ENCODE measurements at places on chromosomes 7 and 10.
A peak's percentile ranks its signal among the peaks of the same experiment; 100 is the strongest.

DNA sequence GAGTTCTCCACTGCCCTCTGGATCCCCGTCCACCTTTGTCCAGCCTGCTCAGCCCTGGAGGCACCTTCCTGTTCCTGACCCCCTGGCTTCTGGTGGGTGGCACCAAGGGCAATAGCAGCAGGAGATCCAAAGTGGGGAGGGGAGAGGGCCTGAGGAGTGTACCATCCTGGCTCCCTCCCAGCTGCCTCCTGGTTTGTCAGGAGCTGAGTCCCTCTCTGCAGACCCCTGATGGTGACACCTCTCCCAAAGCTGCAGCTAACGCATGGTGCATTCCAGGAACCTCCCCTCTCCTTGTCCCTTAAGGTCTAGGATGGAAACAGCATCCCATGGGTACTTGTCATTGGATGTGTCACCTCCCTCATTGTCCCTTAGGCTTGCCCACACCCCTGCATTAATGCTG lies 39.6 kb downstream of the VSTM4 start:
- DNase-seq = no peak

DNA sequence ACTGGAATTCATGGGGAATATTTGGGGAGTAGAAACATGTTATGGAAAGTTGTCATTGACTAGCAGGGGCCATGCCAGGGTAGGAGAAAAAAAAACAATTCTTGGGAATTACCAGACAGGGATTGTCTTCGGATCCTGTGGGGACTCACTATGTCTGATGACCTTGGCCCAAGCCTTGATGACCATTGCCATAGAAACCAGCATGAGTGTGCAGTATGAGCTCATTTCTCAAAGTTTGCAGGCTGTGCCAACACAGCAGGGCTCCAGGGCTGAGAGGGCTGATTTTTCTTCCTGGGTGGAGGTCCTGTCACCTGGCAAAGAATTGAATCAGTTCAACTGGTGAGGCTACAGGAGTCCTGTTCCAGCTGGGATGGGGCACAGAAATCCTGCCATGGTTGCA lies 198.3 kb downstream of the ADRA2A start:
- DNase-seq = no peak

- DNase-seq = no peak
Measured at GRCh38 chr10:16408379-16408778, 28.4 kb upstream of the PTER start.

- no peak for DNase-seq
Measured at GRCh38 chr7:155312633-155313032, 15.0 kb downstream of the INSIG1 start.

DNA sequence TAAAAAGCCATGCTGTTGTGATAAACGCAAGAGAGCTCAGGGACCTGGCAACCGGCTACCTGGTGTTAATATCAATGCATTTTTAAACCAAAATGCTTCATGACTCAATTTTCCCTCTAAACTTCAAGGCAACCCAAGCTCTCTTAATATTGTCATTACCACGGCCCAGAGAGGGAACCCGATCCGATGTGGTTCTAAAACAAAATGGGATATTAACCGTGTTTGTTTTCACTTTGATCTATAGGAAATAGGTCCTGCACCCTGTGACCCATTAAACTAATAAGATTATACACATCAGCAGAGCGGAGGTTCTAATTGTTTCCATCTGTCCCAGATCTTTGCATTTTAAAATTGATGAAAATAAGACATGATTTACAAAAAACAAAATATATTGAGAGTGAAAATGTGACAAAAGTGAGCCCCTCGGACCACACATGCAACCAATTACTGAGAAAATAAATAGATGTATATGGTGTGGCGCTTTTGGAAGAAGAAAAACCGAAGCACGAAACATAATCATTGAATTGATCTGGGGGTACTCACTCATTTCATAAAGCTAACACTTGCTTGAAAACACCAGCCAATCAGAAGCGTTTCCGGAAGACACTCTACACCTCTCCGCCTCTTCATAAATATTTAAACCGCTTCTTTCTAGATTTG lies 290.3 kb upstream of the NFE2L3 start:
- DNase-seq = no peak

DNA sequence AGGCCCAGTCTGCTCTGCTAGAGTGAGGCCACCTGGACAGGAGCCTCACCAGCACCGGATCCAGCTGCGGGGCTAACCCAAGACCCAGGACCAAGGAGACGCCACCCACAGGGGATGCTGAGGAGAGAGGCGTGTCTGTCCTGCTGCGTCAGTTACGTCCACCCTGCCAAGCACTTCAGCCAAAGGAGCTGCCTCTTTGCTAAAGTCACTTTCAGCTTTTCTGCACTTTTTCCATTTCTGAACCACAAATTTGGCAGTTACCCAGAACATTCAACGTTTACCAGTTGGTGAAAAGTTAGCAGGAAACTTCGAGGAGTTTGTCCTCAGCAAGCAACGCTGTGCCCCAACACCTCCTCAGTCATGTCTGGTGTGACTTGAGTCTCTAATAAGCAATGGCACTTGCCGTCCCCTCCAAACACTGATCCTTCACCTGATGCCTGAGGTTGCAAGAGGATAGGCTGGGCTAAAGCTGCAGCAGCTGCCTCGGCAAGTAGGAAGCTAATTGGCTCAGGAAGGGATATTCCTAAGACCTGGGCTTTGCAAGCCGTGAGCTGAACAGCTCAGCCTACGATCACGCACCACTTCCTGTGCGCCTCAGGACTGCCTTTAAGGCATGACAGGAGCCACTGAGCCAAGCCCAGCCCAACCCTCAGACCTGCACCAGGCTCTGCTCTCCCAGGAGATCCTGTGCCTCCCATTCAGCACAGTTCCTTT lies 40.1 kb downstream of the KCNH2 start:
- no peak for DNase-seq

DNA sequence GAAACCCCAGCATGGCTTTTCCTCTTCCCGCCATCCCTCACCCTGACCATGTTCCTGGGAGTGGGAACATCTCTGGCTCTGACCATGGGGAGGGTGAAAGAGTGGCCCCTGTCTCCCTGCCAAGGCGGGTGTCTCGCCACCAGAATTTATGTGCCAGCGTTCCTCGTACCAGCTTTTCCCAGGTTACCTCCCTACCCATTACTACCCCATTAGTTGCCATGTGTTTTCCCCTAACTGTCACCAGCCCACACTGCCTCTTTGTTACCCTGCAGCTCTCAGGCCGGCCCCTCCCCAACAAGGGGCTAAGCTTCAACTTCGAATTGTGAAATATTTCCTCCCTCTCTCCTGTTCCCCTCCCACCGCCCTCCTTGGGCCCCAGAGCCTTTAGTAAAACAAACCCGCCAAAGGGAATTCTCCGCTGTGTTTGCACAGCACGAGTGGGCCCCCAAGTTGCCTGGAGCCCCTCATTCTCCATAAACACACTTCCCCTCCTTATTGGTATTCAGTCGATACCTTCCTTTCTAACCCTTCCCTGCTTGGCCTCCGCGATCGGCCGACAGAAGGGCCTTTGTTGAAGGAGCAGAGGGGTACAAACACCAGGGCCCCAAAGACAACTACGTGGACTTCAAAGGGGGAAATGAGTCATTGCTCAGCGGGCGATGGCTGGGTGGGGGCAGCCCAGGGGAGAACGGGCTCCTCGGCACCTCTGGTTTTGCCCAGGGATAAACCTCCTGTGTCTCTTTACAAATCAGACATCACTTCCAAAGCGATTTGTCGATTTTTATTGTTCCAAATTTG lies 45.5 kb downstream of the SLIT1 start:
- no peak for DNase-seq

- peak; percentile 51 for DNase-seq
Measured at GRCh38 chr10:22714479-22715289, at the start of gene PIP4K2A. PIP4K2A (minus strand) TSS chr10:22714578; CDS start chr10:22714326, 252 bp downstream.

All from H9 (cell line).